ENCODE measurements at places on chromosomes 5 and 9.

DNA sequence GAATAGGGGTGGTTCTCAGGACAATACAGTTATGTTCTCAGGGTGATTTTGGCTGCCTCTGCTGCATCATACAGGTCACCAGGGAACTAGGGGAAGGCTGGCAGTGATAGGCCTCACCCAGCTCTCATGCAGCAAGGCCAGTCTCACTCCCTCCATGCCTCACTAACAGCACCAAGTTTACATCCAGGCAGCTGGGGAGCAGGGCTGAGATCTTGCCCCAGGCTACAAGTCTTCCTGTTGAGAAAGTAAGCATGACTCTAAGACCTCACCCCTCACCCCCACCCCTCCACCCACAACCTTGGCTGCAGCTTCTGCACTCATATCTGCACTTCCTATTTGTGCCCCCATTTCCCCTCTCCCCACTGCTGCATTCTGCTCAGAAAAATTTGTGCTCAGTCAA, 481.2 kb downstream of the ACTL7B start:
- no peak for DNase-seq

- peak; percentile 18 for DNase-seq
Measured at GRCh38 chr9:30058463-30058862, 2326.0 kb upstream of the ACO1 start.

GRCh38 chr5:150464554-150465012, 15.0 kb upstream of the RPS14 start:
- DNase-seq = peak; percentile 68

GRCh38 chr9:133768859-133769510, 30.8 kb upstream of the SARDH start:
- no peak for DNase-seq

GRCh38 chr5:139283252-139284166, 10.0 kb upstream of the MATR3 start:
- no peak for DNase-seq

DNA sequence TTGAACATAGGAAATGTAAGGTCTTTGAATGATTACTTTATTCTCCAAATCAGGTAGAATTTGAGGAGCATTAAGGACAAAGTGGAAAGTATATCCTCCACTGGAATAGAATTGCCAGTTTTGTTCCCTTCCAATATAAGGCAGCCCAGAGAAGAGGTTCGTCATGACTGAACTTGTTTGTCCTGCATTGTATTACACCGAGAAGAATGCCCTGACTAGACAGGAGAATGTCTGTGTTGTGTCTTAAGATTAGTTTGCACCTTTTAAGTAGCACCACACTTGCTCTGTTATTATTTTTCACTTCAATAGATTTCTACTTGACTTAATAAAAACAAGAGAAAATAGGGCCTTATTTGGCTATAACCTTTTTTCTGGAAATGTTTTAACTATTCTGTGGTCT, 586.2 kb upstream of the PTGER4 start:
- no peak for DNase-seq

- no peak for DNase-seq
Measured at GRCh38 chr9:89655990-89656657, 51.3 kb downstream of the GADD45G start.

GRCh38 chr5:135842737-135843136, 8.3 kb downstream of the SLC25A48 start:
- no peak for DNase-seq

DNA sequence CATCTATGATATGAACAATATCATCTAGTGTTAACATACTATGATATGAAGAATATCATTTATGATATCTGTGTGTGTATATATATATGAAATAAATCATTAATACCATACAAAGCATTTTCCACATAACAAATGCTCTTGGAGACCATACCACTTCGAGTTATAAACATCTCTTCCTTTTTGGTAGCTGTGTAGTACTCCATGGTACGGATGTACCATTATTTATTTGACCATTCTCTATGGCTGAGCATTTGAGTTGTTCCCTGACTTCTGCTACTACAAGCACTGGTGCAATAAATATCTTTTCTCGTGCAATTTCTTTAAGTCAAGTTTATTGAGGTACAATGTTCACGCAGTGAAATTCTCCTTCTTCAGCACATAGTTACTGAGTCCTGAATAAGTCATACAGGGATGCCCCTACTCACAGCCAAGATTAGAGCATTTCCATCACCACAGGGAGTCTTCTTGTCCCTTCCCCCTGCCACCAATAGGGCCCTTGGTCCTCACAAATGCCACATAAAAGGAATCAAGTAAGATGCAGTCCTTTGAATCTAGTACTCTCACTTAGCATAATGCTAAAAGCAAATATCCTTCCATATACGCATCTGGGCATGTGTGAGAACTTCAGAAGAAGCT, 75.2 kb upstream of the SLC25A48 start:
- no peak for DNase-seq

All from fibroblast of pulmonary artery (primary cell).